ENCODE measurements at places on chromosomes 7 and 10.

GRCh38 chr10:100569687-100570481, 34.1 kb downstream of the HIF1AN start:
- DNase-seq, result no peak

- DNase-seq, result no peak
These were observed 44.6 kb downstream of the COL28A1 start for GRCh38 chr7:7491044-7491443.

DNA sequence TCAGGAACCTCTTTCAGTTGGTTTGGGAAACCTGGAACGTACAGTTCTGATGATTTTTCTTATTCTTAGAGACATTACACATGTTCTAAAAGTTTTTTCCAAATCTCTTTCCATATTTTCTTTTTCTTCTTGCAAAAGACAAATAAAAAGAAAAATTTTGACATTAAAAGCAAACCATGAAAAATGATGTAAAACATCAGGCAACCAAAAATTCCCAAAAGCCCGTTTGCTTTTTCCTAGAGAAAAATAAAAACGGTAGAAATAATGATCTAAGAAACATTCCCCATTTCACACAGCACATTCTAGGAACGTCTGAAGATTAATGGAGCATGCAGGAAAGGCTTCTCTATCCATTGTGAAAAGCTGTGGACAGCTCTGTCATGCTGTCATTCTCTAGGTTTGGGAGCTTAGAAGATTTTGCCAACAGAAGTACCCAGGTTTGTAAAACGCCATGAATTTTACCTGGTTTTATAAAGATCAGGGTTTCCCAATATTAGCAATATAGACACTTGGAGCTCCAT, 11.2 kb upstream of the PRTFDC1 start:
- no peak for DNase-seq

DNA sequence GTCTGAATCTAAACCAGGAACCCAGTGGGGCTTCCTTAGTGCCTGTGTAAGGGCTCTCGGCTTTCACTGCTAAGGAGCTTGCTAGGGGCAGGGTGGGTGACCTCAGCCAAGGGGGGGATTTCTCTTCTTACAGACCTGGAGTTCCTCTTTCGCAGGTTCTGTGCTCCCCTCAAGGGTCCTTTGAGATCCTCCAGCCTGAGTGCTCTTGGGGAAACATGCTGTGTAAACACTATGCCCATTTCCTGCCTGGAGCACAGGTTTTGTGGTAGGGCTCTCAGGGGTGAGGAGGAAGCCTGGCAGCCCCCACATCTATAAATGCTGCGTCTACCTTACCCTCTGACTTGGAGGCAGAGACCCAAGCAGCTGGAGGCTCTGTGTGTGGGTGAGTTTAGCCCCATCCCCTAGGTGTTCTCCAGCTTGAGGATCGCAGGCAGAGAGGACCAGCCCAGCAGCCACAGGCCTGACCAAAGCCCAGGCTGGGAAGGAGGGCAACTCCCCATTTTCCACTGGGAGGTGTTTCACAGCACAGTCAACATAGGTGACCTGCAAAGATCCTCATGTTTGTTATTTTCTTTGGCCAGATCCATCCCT, at the start of gene SFTPA1:
TSS of gene SFTPA1 (plus strand) at position 339 of the 591 bp plus-strand sequence. CDS start 887 bp downstream, outside the sequence.
- no peak for DNase-seq

DNA sequence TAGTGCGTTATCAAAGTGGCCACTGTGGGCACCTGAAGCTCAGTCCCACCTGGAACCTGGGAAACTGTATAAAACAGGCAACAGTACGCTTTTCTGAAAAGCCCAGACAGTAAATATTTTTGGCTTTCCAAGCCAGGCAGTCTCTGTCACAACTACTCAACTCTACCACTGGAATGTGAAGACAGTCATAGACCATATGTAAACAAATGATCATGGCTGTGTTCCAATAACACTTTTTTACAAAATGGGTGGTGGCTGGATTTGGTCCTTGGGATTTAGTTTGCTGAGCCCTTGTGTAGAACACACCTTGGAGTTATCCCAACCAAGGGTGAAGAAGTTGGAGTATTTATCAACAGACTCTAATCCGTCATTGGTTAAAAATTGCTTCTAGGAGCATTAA, 259.9 kb downstream of the SKIDA1 start:
- DNase-seq, result no peak

- peak; percentile 70 for DNase-seq
These were observed 40.2 kb upstream of the PROSER2 start for GRCh38 chr10:11782793-11783557.

- DNase-seq, result no peak
These were observed 96.6 kb downstream of the AVL9 start for GRCh38 chr7:32591938-32592337.

GRCh38 chr7:27777662-27778061, 37.7 kb downstream of the TAX1BP1 start:
- DNase-seq, result no peak

- peak; percentile 87 for DNase-seq
These were observed 190.9 kb downstream of the REEP3 start for GRCh38 chr10:63711867-63712716.

- no peak for DNase-seq
These were observed 4.8 kb upstream of the PILRB start for GRCh38 chr7:100352984-100353684.

DNA sequence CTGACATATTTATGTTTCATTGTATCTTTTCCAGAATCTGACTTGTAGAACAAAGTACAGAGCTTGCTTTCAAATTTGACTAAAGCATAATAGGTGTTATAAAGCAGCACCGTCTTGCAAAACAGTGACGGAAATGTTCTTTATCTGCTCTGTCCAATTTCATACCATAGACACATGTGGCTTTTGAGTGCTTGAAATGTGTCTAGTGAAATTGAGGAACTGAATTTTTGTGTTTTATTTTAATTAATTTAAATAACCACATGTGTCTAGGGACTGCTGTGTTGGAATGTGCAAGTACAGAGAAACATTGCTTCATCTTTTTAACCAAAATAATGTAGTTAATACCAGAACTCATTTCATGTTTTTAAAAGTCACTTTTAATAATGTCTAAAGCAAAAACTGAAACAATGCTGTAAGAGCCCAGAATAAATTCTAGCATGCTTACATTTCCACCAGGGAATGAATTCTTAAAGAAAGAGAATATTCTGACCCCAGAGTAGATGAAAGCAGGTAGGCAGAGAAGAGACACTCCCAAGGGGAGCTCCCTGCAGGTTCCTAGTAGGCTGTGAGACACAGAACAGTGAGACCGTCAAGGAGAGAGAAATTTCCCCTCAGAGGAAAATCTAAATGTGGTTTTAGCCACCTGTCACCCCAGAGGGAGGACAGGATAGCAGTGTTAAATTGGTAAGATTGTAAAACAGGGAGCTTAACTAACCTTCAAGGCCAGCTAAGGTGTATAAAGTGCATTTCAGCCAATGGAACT, 175.3 kb upstream of the KMT2E start:
- DNase-seq, result no peak

DNA sequence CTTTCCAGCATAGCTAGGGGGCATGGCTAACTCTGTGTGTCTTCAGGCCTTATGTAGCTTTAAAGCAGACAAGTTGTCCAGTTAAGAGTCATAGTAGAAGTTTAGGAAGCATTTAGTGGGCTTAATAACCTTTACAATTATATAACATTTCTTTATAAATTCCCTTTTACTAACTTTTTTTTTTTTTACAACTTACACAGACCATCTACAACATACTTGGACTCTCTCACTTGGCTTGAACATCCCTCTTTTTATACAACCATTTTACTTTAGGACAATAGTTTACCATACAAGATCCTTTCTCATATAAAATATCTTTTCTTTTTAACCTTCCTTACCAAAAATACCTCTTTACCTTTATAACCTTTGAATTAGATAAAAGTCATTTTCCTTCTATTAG, 26.3 kb downstream of the SP4 start:
- DNase-seq, result no peak

GRCh38 chr10:132229096-132229495, 42.3 kb downstream of the DPYSL4 start:
- DNase-seq, result no peak
